ENCODE measurements at places on chromosomes 4 and X.

DNA sequence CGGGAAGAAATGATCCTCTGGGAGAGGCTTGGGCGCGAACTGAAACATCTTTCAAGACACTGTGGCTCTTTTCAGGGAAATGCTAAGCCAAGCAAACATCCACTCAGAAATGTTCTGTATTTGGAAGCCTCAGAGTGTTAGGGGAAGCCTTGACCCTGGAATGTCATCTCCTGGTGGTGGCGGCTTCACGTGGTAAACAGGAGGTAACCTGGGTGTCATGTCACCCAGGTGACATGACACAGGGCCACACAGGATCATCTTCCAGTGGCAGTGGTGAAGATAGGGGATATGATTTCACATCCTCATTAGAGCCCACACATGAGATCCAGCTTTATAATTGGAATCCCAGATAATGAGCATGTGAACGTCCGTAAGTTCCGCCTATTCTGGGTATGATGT, 140.0 kb downstream of the TBL1X start:
- DNase-seq: no peak

GRCh38 chr4:155539746-155540145, 126.9 kb upstream of the GUCY1A1 start:
- no peak for DNase-seq

- no peak for DNase-seq
Observed at GRCh38 chrX:104173841-104174240, 7.6 kb downstream of the FAM199X start.

DNA sequence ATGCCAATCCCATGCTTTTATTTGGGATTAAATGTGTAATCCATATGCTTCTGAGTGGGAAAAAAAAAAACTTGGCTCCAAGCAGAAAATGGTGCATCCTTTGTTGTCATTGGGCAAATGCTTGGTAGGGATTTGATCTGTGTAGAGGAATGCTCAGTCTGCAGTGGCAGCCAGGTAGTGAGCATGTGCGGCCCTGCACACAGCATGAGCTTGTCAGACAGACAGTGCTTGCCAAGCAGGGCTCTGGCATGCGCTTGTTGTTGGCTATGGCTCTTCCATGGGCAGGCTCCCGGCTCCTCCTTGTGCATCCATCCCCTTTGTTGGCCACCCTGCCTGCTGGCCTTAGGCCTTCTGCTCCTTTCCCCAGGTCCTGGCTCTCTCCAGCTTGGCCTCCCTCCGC, 130.3 kb downstream of the GPR143 start:
- peak; percentile 34 for DNase-seq

DNA sequence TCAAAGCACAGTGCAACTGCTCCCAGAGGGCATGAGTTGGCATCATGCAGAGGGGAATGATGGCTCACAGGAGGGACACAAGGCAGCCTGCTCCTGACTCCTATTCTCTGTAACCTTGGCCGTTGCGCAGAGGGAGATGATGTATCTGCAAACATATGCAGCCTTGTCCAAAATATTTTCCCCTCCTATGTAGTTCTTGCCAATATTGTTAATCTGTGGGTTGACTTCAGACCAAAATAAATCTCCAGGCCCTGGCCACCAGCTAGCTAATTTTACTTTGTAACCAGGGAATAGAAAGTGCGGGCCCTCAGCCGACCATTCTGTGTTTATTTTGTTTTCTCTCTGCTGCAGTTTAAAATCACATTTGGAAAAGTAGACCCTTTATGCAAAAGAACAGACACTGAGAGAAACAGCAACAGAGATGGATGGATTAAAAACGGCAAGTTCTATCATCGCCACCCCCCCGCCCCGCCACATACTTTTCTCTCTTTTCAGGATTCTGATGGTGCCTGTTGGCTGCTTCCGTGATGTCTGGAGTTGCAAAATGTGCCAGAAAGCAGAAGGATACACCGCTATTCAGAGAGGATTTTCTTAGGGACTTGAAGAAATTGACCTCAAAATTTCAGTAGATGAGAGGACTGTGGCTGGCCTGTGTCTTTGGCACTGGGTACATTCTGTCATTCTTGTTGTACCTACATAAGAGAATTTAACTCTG, 185.3 kb upstream of the BCOR start:
- DNase-seq: no peak

DNA sequence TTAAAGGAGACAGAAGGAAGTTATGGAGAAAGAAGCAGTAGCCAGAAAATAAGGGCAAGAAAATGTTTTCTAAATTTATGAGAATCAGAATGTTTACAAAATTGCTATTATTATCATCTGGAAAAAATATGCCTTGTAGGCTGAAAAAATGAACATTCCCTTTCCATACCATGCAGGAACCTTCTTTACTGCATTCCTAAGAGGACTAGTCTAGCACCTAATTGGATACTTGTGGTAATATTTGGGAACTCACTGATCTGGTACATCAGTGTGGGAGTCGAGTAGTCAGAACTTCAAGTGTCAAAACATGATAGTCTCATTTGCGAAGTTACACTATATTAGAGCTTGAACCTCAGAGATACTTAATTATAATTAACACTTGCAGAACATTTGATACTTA, 51.9 kb downstream of the TET2 start:
- DNase-seq: no peak

DNA sequence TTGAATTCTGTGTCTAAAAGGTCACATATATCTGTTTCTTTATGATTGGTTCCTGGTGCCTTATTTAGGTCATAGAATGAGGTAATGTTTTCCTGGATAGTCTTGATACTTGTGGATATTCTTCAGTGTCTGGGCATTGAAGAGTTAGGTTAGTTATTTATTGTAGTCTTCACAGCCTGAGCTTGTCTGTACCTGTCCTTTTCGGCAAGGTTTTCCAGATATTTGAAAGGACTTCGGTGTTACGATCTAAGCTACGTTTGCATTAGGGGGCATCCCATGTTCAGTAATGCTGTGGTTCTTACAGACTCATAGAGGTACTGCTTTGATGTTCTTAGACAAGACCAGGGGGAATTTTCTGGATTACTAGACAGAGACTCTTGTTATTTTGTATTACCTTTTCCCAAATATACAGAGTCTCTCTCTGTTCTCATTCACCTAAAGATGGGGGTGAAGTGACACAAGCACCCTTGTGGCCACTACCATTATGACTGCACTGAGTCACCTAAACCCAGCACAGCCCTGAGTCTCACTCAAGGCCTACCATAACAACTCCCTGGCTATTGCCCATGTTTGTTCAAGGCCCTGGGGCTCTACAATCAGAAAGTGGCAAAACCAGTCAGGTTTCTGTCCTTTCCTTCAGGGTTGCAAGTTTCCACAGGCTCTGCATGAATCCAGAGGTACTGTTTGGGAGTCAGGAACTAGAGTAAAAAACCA, 30.1 kb upstream of the CYSLTR1 start:
- DNase-seq: no peak

DNA sequence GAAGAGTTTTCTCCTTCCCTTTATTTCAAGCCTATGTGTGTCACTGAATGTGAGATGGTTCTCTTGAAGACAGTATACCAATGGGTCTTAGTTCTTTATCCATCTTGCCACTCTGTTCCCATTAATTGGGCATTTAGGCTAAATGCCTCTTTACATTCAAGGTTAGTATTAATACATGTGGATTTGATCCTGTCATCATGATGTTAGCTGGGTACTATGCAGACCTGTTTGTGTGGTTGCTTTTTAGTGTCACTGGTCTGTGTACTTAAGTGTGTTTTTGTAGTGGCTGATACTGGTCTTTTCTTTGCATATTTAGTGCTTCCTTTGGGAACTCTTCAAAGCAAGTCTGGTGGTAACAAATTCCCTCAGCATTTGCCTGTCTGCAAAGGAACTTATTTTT, 23.4 kb upstream of the WDR17 start:
- no peak for DNase-seq

DNA sequence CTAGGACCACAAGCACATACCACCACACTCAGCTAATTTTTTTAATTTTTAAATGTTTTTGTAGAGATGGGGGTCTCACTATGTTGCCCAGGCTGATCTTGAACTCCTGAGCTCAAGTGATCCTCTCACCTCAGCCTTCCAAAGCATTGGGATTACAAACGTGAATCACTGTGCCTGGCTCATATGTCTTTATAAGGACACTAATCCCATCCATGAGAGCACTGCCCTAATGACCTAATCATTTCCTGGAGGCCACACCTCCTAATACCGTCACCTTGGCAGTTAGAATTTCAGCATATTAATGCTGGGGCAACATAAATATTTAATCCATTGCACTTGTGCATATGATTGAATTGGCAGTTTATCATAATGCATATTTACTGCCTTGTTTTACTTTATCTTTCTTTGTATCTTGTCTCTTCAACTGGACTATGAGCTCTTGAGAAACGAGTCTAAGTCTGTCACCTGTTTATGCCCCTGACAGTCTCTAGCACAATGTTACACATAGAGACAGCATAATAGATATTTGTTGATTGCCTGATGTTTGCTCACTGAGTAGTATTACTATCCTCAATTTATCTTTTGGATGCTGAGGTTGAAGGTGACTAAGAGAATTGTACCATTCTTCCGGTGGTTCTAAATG, 172.0 kb downstream of the AASDH start:
- DNase-seq: no peak

Data from heart right ventricle (tissue), 16 donors.